H1 (cell line): ENCODE measurements at places on chromosomes 11 and 22. TPM values are rescaled to one million over a fixed set of nuclear protein-coding genes. Genes with fewer than 3 reads are reported as not detected.

DNA sequence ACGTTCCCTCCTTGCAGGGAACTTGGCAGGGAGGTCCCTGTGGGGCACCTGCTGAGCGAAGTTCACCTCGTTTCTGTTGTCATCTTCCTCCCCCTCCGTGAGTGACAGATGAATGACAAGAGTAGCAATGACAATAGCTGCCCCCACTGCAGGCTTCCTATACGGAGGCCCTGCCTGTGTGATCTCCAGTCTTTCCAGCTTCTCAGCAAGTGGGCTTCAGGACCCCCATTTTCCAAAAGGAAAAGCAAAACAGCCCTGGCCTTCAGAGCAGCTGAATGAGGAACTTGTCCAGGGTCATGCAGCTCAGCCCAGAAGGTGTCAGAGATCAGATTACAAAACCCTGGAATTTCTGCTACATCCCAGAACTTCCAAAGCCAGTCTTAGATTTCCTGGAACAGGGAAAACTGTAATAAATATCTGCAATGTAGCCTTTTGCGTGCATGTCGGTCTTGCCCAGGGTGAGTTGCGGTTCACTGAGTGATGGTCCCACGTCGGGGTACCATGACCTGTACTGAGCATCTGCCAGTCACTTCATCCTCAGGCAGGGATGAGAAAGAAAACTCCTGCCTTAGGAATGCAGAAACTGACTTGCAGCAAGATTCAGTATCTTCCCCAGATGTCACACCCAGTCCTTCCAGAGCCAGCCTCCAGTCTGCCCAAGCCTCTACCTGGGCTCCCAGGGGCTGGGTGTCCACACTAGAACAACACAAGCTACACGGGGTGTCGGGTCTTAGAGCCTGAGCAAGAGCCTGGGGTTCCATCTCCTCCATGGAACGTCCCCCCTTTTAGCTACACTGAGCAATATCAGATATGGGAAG, 1457.0 kb downstream of the BRD1 start:
- DNase-seq = peak; percentile 38

GRCh38 chr11:5123802-5124521, 14.2 kb downstream of the OR52A5 start:
- DNase-seq = peak; percentile 86

DNA sequence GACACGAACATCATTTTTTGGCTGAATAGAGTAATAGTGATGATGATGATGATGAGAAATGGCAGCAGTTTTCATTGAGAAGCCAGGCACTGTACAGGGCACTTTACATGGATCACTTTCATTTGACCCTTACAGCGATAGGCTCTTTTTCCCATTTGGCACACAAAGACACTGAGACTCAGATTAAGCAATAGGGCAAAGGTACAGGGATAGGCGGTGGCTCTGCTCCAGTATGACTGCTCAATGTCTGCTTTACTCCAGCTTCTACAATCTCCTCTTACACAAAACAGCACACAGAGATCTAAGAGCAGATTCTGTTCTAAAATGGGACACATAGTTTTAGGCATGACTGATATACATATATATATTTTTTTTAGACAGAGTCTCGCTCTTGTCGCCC, 40.6 kb downstream of the MPPED2 start:
- no peak for DNase-seq

DNA sequence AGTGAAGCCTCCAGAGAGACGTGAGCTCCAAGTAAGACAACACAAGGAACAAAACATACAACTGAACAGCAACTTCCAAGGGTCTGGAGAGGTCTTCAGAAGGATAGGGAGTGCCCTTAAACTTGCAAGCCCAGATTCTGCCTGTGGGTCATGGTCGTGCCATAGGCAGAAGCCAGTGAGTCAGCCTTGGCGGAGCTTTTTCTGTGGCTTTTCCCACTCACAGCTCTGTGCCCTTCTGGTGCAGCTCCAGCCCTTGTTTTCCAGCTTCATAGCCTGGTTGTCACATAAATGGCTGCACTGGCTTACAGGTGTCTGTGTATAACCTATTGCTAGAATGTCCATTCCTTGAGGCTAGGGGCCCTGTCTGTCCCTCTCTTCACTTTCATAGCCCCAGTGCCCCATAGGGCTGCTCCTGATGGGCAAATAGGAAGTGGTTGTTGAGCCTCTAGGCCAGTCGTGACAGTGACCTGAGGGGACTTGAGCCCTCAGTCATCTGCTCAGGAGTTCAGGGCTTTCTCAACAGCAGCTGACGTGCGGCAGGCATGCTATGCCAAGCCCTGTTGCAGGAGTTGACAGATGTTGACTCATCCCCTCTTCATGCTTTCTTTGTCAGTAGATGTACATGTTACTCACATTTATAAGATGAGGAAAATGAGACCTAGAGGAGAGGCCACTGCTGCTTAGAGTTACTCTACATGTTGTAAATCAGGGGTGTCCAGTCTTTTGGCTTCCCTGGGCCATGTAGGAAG, 7.4 kb downstream of the MED15 start:
- DNase-seq = no peak

- no peak for DNase-seq
Measured at GRCh38 chr22:38570779-38571364, 889 bp upstream of the DMC1 start.

GRCh38 chr11:22774716-22775115, 54.9 kb downstream of the SVIP start:
- no peak for DNase-seq

DNA sequence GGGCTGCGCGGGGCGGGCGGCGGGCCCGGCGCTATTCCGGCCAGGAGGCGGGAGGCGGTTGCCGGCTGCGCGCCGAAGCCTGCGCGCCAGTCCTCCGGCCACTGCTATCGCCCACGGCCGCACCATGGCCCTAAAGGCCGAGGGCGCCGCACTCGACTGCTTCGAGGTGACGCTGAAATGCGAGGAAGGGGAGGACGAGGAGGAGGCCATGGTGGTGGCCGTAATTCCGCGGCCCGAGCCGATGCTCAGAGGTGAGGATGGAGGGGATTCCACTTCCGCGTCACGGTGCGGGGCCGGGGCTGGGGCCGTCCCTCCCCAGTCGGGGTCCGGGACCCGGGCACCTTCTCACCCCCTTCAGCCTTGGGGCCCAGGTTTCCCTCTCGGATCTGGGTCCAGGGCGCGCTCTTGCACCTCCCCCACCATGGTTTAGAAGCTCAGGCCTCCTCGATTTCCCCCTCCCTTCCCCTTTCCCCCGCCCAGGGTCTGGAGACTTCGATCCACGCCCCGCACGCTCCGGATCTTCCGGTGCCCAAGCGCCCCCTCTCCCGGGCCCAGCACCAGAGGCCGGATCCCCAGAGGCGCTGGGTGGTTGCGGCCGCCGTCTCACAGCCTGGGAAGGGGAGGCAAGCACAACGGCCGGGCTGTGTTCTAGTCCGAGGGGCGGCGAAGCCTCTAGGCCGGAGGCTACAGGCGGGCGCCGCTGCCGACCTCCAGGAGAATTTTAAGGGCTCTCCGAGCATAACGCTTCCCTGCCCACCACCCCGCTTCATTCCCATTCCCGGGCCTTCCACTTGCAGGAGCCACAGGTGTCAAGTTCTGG, 517 bp downstream of the SPINDOC start:
- peak; percentile 66 for DNase-seq

GRCh38 chr11:117885777-117886176, 9.3 kb upstream of the FXYD6 start:
- DNase-seq = no peak

- DNase-seq = no peak
Measured at GRCh38 chr11:67631411-67631810, 1.7 kb upstream of the NUDT8 start.

DNA sequence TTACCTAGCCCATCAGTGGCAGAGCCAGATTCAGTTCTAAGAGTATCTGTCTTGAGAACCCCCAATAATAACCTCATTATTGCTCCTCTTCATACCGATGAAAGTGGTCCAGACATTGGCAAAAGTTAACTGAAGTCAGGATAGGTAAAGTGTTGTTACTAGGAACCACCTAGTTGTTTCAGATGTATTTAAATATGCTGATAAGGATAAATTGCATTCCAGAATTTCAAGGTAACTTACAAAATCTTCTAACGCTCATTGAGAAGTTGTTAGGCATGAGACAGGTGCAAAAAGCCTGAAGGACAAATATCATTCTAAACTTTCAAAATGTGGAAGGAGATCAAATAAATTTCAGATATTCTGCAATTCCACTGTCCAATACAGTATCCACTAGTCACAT, 27.8 kb downstream of the VWA5A start:
- DNase-seq = no peak

- no peak for DNase-seq
Measured at GRCh38 chr11:35721651-35722282, 59.2 kb downstream of the TRIM44 start.

DNA sequence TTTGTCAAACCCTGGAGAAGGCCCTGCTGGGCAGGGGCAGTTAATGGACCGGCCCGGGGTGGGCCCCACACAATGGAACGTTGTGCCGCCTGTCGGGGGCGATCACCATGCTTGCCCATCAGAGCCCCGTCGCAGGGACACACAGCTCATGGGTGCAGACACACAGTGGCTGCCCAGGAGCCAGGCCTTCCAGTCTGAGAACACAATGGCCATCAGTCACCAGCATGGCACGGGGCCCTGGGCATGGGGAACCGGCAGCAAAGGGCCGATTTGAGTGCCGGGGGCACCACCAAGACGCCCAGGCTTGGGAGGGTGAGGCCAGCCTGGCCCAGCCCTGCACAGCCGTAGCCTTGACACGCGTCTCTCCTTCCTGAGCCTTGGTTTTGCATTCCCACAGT, 7.1 kb downstream of the LINC01488 start:
- DNase-seq = no peak

DNA sequence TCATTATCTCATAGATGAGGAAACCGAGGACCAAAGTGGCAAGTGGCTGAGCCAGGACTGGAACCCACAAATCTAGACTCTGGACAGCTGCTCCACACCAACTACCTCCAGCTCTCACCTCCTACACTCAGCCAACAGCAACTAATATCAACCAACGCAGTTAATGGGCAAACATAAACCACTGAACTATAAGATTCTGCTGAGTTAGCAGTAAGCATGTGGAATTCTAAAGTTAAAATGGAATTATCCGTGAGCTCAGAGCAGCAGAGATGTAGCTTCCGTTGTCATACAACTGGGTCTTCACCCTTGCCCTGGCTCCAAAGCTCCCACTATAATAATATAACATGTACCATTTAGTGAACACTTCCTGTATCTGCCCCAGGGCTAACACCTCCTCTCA, 27.1 kb downstream of the FAM227A start:
- DNase-seq = no peak

DNA sequence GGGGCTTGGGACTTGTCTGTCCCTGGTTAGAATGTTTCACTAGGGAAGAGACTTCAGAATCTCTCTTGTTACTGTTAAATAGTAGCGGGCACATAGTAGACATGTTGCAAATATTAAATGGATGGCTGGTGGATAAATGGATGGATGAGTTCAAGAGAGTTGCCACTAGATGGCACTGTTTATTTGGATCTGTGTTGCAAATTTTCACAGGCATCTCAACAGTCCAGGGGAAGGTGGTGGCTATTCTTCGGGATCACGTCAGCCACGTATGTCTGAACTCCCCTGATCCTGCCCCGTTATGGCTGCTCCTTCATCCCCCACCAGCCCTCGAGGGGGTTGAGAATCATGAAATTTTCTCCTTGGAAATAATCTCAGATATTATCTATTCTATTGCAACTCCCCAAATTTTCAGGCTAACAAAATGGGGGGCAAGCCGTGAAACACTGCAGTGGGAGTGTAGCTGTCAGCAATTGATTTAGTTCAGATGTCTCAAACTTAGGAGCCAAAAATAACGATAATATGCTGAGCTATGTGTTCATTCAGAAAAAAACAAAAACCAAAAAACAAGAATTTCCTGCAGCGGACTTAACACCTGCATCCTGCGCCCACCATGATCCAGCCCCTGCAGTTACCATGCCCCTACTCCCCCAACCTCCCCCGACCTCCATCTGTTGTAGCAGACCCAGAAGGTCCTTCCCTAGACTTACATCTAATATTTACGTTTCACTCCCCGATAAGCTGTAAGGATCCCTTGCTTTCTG, 29.1 kb upstream of the BIRC3 start:
- DNase-seq = no peak

DNA sequence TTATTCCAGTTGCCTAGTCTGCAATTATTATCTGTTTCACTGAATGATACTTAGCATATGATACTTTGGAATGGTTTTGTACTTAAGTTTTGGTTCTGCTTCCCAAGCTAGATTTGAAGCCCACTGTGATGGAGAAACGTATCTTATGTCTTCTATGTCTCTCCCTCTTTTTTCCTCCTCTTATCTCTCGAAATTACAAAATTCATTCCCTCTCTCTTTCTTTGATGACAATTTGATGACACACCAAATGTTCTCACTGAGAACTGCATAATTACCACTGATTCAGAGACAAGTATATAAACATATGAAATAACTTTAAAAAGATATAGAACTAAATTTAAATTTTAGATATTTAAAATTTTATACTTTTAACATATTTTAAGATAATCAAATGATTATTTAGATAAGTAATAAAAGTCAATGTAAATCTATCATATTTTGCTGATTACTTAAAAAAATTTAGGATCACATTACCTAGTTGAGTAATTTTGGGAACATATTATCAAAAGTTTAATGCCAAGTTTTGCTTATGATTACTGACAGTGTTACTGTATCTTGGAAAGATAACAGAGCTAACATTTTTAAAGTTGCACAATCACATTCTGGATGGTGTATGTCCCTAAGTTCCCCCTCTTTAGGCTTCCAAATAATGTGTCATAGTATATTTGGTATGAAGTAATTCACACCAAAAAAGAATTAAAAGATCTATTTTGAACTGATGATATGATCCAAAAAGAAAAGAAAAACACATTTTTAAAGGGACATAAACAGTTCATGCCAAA, 255.3 kb downstream of the SBF2 start:
- DNase-seq = no peak

DNA sequence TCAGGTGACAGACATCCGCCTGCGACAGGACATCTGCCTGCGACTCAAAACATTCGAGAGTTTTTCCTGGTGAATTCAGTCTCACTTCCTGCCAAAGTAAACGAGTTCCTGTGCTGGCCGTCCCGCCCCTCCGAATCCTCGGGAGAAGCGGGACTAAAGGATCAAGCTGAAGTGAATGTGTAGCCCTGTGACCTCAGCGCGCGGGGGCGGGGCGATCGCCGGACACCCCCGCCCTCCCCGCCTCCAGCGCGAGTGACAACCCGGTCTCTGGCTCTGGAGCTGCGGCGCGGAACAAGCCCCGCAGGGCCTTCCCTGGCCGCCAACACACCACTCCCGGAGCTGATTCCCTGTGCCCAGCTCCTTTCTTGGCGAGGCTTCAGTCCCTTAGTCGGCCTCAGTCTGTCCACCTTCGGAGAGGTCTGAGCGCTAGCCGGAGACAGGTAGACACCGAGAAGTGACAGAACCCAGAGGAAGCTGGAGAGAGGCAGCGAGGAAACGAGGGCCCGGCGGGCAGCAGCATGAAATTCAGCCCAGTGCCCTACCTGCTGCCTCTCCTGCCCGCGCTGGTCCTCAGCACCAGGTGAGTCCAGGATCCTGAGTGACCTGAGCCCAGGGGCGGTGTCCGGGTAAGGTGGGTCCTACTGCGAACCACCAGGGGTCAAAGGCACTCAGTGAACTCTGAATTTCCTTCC, 766.4 kb upstream of the LUZP2 start:
- no peak for DNase-seq

Gene RAB6A
- 88.6 and 89.3 TPM in 2 replicates for total RNA-seq

Gene NLRP14
- 0.08 TPM in 1 of 2 replicates, not detected in the other for total RNA-seq

Gene MAJIN
- not detected in 2 replicates for total RNA-seq

Gene RAG2
- total RNA-seq = not detected in 2 replicates

Gene GPR137
- 36.8 and 37.8 TPM in 2 replicates for total RNA-seq

Gene COMT
- 15.2 and 16.6 TPM in 2 replicates for total RNA-seq

Gene ME3
- total RNA-seq = 1.5 and 3.4 TPM in 2 replicates

Gene GRIK4
- total RNA-seq = 2.4 and 2.9 TPM in 2 replicates

Gene FAT3
- total RNA-seq = 18.4 and 24.4 TPM in 2 replicates
